Esophagus muscularis mucosa (tissue), 4 donors: ENCODE measurements at places on chromosomes 5 and 9.

- DNase-seq = no peak
These were observed 17.7 kb upstream of the FAM174A start for GRCh38 chr5:100517301-100517974.

DNA sequence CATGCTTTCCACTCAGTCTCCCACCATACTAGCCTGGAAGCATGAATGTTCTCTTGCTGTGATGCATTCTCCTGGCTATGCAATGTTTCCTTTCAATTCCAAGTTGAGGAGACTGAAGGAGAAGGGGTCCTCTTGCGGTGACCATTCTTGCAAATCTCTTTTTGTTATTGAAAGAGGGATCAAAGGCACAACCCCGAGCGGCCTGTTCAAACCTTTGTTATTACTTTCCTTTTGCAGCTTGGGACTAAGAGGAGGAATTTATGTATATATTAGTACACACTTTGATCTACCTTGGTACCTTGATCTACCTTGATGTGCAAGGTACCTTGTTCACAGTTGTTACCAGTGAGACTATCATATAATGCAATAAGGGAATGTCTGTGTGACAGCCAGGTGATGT lies 147.3 kb downstream of the KCTD16 start:
- DNase-seq = no peak

DNA sequence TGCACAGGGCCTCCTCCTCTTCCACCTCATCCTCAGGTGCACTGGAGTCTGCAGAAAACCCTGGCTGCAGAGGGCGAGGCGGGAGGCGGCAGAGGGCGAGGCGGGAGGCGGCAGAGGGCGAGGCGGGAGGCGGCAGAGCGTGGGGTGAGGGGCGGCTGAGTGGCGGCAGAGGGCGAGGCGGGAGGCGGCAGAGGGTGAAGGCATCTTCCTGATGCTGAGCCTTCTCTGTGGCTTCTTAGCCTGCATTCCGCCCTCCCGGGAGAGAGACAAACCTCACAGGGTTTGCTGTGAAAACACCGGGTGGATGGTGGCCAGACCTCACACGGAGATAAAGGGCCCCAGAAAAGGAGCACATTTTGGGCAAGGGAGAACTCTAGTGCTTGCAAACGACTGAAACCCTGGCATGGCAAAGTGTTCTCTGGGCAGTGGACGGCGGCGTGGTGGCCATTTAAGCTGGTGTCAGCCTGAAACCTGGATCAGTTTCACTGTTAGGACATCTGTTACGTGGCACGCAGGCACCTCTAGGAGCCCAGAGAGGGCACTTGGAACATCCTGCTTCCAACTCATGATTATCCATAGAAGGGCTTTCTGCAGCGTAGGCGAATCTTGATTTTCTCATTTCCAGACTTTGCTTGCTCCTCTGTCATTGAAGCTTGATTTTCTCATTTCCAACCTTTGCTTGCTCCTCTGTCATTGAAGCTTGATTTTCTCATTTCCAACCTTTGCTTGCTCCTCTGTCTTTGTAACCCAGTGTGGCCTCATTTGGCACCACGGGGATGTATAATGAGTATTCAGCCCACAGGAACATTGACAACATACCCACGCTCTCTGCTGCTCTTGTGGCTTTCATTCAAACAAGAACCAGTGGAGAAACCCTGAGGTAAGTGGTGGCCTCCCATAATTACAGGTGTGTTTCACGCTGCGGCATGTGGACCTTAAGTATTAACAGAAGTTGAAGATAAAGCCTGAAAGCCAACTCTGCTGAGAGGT lies 16.3 kb upstream of the PLEKHG4B start:
- peak; percentile 74 for DNase-seq

DNA sequence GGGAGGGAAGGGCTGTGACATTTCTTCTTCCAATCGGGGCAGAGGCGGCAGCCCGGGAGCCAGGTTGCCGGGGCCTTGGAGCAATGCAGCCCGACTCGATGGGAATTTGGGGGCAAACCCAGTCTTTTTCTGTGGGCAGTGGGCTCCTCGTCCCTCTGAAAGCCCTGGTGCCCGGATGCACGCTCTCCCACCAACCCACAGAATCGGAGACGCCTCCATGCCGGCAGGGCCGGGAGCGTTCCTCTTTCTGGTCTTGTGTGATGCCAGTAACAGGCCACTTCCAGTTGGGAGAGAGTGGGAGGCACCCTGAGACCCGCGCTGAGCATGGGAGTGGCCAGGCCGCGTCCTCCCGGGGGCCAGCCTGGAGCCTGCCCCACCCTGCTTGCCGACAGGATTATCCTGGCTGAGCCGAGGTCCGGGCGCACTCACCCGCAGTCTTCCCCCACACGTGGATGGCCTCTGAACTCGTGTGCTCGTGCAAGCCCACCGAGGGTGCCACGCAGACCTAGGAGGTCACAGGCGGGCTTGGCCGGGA lies 17.8 kb downstream of the OLFM1 start:
- DNase-seq = no peak

DNA sequence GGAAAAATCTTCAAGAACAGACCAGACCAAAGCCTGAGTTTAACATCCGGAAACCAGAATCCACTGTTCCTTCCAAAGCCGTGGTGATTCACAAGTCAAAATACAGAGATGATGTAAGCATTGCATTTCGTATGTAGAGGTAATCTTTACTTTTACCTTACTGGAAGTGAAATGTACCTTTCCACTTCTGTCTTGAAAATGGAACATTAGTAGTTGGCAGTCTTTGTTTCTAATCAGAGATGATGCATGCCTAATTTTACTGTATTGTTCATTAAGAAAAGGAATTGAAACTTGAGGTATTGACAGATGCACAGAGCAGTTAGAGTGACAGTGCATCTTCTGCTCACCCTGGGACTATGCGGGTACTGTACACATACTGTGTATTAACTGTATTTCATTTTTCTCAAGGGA lies 34.6 kb downstream of the HABP4 start:
- no peak for DNase-seq

GRCh38 chr5:173917788-173918786 lies 29.9 kb downstream of the CPEB4 start:
- DNase-seq = no peak

DNA sequence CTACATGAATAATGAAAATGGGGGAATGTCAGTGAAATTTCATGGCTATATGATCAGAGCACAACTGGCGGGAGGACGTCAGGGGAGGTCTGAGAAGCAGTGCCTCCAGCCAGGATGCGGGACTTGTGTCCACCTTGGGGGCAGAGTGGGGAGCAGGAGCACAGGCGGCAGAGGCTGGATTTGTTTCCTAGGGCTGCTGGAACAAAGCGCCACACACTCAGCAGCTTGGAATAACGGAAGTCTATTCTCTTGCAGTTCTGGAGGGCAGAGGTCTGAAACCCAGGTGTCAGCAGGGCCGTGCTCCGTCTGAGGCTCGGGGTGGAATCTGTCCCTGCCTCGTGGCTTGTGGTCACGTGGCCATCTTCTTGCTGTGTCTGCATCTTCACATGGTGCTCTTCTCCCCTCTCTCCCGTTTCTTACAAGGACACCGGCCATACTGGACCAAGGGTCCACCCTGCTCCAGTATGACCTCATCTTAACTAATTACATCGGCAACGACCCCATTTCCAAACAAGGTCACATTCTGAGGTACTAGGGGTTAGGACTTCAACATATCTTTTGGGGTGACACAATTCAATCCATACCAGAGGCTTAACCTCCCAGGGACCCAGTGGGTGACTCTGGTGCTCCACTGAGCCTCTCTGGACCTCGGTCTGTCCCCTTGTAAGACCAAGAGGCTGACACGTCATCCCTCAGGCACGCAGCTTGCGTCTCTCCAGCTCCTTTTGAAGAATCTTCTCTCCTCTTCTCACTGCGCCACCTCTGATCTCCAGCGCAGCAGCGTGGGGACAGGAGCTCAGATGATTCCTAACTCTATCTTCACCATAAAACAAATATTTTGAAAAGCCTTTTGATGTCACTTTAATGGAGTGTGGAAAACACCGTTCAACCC lies 202.5 kb downstream of the CDK5RAP2 start:
- no peak for DNase-seq

GRCh38 chr9:133995012-133995896 lies 3.1 kb upstream of the VAV2 start:
- no peak for DNase-seq

GRCh38 chr9:72540348-72540873 lies 19.0 kb downstream of the TMC1 start:
- no peak for DNase-seq

DNA sequence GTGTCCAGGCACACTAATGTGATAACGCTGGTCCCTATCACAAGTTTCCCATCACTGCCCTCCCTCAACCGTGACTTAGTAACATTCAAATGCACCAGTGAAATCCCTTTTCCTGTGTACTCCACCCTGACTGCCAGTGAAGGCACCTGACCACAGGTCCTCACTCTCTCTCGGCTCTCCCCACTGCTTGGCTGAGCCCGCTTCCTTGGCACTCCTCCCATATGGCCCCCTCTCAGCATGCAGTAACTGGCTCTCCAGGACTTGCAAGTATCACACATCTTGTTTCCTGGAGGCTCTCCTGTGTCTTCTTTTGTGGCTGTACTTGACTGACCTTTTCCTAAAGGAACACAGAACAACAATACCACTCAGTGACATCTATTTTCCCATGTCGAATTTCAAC lies 292.0 kb upstream of the ZNF608 start:
- no peak for DNase-seq

- no peak for DNase-seq
These were observed 49.7 kb upstream of the PLEKHG4B start for GRCh38 chr5:42250-42649.

DNA sequence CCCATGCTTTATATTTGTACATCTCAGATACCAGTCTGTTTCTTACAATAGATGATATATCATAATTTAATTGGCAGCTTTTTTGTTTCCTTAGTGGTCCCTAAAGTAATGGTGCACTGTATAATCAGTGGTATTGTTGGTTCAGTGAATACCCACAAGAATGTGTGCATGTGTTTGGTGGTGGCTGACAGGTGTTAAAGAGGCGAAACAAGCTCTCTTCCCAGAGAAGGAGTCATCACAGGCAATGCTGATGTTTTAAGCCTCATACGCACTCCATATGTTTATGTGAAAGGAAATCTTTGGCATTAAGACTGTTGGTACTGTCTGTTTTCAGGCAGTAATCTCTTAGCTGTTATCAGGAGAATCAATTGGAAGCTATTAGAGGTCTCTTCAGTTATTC lies 49.2 kb upstream of the KIAA1958 start:
- no peak for DNase-seq

DNA sequence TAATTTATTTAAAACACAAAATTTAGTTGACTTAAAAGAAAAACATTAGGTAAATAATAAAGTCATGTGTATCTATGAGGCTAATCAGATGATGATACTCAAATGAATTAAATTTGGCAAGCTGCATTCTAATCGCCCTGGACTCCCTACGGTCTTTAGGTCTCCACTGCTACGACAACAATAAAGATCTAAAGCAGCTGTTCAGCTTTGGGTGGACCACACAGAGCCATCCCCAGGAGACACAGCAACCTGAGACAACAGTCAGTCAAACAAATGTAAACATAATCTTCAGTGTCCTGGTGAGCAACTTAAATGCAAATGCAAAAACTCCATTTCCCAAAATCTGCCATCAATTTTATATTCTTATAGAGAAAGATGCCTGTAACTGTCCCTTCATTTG lies 65.5 kb downstream of the MCTP1 start:
- DNase-seq = no peak

DNA sequence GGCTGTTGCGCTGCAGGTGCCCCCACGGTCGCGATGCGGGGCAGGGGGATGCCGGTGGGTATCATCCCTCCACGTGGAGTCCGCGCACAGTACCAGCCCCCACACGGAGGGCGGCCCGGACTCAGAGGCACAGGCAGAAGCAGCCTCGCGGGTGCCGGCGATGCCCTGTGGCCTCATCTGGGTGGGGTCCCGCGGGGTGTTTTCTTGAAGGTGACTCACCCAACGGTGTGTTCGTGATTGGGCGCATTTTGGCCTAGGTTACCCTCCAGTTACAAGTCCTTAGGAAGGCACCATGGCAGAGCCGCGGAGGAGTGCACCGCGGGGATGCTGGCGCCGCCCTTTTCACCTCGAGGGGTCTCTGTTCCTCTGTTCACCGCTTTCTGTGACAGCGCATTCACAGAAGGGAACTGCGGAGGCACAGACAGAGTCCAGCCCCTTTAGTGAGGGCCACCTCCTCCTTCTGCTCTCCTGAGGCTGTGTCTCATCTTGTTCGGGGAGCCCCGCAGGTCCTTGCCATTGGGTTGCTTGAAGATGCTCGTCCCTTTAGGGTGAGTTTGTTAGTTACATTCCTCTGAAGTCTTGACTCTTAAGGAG lies 21.6 kb upstream of the EXOC3 start:
- DNase-seq = no peak

- no peak for DNase-seq
These were observed 49.6 kb upstream of the ABCA1 start for GRCh38 chr9:104977580-104977979.

GRCh38 chr5:34891981-34892380 lies 23.3 kb downstream of the RAD1 start:
- DNase-seq = no peak

DNA sequence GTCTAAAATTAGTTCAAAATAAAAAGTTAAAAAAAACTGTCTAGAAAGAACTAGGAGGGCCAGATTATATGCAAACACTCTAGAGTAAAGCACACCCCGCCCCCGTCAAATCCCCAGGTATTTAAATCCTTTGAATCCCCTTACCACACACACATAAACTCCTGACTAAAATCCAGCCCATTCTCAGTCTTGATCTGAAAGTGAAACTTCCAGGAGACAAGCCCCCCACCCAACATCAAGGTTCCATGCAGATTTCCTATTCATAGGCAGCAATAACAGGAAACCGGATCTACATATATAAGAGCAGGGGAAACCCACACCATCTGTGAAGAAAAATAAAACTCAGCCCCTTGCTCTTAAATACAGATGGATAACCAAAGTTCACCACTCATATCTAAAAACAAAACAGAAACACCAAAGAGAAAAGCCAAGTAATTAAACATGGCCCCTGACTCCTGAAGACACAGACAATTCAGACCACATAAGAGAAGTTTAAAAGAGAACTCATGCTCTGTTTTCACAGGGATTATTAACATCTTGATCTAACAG lies 42.3 kb downstream of the MARCHF3 start:
- DNase-seq = no peak

DNA sequence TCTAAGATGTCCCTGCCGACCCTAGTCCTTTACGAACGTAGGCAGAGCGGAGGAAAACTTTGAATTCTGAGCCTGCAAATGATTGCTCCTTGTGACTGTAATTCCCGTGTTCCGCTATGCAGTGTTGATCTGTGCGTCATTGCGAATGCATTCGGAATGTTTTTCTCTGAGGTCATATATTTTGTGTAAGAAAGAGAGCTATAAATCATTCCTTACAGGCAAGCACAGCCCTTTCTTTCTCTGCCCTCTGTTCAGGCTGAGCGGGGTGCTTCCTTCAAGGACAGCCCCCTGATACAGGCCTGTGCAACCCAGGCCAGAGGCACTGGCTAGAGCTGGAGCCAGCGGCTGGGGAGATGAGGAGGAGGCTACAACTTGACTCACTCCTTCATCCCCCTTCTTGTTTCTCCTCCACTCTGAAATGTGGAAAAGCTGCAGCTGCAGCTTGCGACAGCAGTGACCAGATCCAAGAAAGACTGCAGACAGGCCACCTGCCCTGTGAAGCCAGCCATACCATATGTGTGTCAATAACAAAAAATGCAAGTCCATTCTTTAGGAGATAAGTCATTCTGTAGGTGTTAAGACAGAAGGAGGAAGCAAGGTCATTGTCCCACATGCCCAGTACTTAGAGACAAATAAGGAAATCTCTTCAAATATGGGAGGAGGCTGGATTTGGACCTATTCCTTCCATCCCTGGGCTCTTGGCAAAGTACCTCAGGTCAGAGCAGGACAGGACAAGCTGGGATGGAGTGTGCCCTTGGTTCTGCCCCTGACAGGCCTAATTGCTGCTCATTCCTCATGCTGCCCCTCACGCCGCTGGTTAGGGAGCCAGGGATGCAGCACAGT lies 345.7 kb upstream of the WWC1 start:
- no peak for DNase-seq
